ENCODE measurements at places on chromosomes 5 and 9.

GRCh38 chr9:108672475-108673190 lies 183.2 kb downstream of the ACTL7B start:
- DNase-seq, result no peak

GRCh38 chr9:94534901-94535300 lies 20.0 kb upstream of the PCAT7 start:
- no peak for DNase-seq

DNA sequence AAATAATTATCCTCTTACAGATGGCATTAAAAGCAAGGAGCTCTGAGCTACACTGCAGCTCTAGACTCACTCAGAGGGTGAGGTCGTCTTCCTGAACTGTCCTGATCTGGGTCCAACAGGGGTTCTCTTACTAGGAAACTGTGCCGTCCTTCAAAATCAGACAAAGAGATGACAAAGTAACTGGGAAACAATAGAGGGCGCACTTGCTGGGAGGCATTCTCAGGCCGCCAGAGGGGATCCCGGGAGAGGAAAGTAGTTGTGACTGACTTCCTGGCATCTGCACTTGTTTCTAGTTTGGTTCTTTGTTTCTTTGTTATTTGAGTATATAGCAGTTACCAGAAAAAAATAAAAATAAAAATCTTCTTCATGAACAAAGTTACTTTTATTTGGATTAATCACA lies 142.9 kb upstream of the MSX2 start:
- DNase-seq, result peak; percentile 42

DNA sequence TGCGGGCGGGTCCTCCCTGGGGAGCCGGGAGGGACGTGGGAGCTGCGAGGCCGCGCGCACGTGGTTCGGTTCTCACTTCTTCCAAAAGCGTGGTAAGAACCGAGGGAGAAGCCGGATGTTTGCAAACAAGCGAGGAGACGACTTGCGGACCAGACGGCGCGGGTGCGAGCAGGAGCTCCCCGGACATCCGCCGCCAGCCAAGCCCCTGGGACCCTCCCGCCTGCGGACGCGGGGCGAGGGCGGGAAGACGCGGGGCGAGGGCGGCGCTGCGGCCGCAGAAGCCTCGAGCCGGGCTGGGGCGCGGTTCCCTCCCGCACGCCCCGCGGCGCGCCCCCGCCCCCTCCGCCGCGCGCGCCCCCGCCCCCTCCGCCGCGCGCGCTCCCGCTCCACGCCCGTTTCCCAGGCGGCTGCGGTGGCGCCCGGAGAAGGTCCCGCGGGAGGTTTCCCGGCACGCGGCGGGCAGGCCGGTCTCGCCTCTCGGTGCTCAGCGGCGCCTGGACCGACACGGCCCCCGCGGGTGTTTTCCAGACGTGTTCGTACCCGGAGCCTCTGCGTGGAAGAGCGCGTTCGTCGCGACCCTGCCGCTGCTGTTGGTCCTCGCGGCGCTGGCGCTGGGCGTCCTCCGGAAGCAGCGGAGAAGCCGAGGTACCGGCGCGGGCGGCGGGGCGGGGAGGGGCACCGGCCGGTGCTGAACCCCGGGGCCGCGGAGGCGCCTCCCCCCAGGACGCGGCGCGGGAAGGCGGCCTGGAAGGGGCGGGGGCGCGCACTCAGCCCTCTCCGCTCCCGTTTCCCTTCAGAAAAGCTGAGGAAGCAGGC lies 12.8 kb downstream of the BTNL9 start:
- DNase-seq, result no peak

- DNase-seq, result no peak
Observed at GRCh38 chr5:135822959-135823358, 11.5 kb upstream of the SLC25A48 start.

DNA sequence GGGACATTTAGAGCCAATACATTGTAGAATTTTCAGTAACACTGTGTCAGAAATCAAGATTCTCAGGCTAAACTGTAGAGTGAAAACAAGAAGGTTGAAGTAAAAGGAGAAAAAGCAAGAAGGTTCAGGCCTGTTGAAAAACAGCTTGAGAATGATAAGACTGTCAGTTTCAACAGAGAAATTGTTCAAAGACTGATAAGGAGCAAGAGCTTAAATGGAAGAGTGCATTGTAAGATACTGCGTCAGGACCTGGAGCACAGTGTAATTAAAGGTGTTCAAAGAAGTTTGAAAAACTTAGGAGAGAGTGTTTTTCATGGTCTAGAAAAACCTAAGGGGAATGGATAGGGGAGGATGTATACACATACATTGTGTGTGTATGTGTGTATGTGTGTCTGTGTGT lies 408.3 kb downstream of the KDM4C start:
- no peak for DNase-seq

- no peak for DNase-seq
Observed at GRCh38 chr9:112169368-112169767, 5.7 kb downstream of the SUSD1 start.

DNA sequence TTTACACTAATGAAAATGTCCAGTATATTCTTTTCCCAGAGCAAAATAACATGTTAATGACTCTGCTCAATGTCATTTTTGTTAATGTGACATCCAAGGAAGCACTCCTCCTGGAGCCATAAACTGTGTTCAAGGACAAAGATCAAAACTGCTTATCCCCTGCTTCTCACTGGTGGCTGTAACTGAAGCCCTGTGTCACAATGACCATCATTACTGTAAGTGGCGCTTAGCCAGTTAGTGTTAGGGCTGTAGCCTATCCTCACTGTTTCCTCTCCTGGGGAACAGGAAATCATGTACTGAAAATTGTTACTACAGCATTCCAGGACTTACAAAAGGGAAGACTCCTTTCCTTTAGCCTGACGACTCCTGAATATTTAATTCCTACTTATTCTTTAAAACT lies 71.7 kb upstream of the COX7C start:
- DNase-seq, result no peak

- peak; percentile 92 for DNase-seq
Observed at GRCh38 chr5:17118631-17119030, 98.8 kb upstream of the BASP1 start.

DNA sequence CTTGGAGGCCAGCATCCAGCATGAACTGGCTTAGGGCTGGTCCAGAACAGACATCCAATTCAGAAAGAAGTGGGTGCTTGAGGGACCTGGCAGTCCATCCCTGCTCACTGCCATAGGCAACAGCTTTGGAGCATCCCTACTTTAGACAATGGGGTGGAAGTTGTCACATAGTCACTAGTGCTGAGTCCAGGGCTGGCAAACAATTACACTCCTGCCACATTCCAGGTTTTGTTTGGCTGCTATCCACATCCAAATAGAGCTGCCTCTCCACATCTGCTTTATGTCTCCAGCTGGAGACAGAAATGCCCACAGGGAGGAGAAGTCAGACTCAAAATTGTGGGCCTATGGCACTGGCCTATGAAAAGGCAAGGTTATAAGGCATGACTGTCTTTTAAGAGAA lies 7.0 kb downstream of the FSTL4 start:
- no peak for DNase-seq

DNA sequence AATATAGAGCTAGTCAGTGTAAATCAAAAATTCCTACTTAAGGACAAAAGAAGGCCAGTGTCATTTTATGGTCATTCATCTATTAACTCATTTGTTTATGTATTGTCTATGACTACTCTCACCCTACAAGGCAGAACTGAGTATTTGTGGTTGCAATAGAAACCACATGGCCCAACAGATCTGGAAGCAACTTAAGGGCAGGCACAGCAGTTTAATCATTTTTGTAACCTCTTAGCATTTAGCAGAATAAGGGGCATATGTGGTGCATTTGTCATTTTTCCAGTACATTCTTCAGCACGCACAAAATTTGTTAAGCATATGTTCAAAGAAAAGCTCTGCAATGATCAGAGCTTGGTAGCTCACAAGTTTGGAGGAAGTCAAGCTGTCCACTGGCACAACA lies 1.1 kb downstream of the FKBP15 start:
- peak; percentile 31 for DNase-seq

GRCh38 chr9:133147412-133148198 lies 16.1 kb downstream of the GBGT1 start:
- DNase-seq, result peak; percentile 59

GRCh38 chr5:132473668-132474067 lies 16.9 kb downstream of the IRF1 start:
- DNase-seq, result no peak

- DNase-seq, result no peak
Observed at GRCh38 chr5:6737043-6737941, 24.1 kb downstream of the TENT4A start.

DNA sequence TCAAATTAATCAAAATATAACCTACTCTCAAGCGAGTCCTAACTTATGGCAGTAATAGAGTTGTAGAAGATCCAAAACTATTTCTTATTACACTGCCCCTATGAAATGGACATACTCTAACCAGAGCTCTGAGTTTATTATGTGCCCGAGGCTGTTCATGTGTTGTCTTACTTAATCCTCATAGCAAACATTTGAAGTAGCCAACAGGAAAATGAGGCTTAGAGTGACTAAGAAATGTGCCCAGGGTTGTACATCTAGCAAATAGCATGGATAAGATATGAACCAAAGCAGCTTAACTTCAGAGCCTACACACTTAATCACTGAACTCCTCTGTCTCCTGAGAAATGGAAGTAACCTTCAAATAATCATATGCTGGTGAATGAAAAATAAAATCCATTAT lies 1551.7 kb downstream of the MAT2B start:
- no peak for DNase-seq

GRCh38 chr5:53942724-53943123 lies 367.6 kb downstream of the ARL15 start:
- DNase-seq, result no peak

DNA sequence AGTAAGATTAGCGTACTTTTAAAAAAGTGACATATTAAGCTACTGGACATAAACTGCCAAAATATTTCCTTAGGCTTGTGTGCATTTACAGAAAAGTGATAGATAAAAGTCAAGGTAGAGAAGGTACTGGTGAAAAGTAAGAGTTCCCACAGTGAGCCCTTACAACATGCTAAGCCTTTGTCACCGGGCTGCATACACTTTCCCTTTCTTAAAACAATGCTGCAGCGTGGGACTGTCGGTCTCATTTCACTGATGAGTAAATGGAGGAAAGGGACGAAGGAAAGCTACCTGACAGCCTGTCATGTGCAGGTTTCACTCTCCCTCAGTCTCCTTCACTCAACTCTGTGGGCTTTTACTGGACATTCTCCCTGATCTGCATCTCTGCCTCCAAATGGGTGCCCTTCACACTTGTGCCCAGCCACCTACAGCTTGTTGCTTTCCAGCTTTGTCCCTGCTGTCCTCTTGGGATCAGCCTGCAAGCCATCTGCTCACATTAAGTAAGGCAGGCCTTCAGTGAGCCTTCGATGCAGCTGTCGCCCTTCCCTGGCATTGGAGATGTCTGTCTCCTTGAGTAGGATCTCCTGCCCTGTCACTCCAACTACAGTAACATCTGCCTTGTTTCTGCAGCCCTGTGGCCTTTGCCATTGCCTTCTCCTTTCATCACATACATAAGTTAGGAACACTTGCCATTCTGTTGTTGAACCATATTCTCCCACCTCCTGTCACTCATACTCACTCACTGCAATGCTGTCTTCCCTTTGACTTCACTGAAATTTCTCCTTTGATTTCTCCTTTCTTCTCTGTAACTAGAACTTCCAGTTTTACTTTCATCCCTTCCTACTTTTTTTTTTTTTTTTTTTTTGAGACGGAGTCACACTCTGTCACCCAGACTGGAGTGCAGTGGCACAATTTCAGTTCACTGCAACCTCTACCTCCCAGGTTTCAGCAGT lies 9.3 kb upstream of the ROPN1L start:
- peak; percentile 20 for DNase-seq

DNA sequence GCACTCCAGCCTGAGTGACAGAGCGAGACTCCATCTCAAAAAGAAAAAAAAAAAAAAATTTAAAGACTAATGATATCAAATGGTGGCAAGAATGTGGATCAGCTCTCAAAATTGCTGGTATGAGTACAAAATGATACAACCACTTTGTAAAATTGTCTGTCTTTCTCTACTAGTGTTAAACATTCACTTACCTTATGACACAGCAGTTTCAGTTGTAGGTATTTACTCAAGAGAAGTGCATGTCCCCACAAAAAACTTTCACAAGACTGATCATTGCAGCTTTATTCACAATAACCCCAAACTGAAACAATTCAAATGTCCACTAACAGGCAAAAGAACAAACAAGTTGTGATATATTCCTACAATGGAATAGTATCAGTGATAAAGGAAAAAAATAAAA lies 14.7 kb upstream of the CETN3 start:
- DNase-seq, result no peak

Measured in pons (tissue), 1 donor.